AG10803 (cell line): ENCODE measurements at places on chromosomes 1 and 21.

DNA sequence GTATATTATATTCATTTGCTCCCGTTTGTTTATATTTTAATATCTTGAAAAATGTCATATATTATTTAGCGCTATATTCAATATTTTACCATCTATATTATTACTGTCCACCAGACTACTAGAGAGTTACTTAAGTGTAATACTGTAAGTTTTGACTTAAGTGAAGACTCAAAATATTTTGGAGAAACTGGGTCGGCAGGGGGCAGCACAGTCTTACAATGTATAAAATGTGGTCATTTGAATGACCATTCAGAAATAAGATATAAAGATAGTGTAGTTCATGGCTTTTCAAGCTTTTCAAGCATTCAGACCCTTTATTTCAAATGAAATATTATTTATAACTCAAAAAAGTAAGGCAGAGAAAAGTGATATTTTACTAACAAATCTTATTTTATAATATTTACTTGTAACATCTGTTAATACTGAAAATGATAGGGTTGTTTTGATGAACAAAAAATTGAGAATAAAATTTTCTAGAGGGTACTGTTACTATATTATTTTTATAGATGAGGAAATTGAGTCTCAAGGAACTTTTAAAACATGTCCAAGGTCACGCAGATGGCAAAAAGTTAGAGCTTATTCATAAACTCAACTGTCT lies 89.0 kb upstream of the SERTAD4 start:
- DNase-seq: peak; percentile 73

DNA sequence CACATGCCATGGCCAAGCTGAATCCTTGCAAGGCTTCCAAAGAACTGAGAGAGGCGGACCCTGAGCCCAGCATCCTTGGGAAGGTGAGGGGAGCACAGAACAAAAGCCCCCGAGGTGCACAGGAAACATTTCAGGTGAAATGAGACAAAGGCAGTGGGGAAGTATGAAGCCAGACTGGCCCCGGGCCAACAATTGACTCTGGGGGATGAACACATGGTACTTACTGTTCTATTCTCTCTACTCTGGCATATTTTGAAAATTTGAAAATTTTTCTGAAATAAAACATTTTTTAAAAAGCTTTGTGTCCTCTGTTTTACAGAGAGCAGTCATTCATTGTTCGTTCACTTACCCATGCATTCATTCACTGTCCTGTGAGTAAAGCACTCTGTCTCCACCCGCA lies 77.7 kb downstream of the GRIK3 start:
- no peak for DNase-seq

GRCh38 chr1:168086438-168086837 lies 50.3 kb downstream of the GPR161 start:
- DNase-seq: no peak

GRCh38 chr1:215023155-215023832 lies 59.2 kb upstream of the KCNK2 start:
- peak; percentile 82 for DNase-seq

GRCh38 chr21:46442938-46443337 lies 15.8 kb upstream of the DIP2A start:
- no peak for DNase-seq

- no peak for DNase-seq
Measured at GRCh38 chr1:54839824-54840223, 38.7 kb upstream of the TTC22 start.

DNA sequence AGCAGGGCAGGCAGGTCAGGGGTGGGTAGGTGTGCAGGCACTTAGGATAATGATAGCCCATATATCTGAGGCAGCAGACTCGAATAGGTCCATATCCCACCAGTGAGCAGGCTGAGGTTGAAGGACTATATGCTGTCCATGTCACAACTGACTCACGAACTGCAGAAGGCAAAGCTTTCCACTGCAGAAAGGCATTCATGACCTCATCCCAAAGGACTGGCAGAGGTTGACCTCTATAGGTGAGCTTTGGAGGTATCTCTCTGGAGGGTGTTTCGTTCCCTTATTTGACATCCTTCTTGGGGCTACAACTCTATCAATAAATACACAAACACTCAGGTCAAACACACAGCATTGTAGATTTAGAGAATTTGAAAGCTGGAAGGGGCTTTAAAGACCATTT lies 42.8 kb upstream of the MARK1 start:
- no peak for DNase-seq

DNA sequence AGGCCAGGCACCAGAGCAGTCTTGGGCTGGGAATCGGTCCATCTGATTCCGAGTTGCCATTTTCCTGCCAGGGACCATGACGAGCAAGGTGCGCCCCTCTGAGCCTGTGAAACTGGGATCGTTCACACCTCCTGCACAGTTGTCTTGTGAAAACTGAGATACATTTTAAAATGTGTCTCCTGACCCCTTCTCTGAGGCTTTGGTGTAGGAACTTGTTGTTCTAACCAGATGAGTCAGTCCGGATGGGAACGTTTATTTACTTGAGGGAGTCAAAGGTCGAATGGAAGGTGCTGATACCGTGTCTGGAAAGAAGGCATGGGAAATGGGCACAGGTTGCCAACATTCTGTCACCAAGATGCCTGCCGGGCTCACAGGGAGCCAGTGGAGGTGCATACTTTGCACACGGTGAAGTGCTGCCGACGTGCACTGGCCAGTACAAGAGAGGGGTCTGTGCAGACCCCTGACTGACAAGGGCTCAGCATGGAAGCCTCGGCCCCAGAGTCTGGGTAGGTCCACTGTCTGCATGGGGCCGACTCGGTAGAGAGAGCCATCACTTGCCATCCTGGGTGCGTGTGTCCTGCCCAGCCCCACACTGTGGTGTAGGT lies 7.4 kb upstream of the KCNN3 start:
- no peak for DNase-seq

DNA sequence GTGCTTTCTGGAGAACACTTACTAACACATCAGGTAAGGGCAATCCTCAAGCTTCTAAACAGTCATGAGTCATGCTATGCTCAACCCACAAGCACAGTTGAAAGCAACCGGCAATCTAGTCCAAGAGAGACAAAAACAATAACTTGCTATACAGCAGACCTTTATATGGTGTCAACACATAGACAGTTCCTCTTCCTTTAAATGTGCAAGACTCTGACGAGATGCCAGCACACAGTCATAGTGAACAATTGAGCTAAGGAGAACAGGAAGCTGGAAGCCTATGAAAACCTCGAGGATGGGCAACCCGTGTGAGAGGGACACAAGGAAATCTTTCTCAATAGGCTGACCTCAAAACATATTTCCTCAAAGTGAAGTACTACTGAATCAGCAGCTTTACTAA lies 5.3 kb downstream of the ADIPOR1 start:
- peak; percentile 73 for DNase-seq

GRCh38 chr1:61191433-61191720 lies 109.0 kb downstream of the NFIA start:
- DNase-seq: no peak

DNA sequence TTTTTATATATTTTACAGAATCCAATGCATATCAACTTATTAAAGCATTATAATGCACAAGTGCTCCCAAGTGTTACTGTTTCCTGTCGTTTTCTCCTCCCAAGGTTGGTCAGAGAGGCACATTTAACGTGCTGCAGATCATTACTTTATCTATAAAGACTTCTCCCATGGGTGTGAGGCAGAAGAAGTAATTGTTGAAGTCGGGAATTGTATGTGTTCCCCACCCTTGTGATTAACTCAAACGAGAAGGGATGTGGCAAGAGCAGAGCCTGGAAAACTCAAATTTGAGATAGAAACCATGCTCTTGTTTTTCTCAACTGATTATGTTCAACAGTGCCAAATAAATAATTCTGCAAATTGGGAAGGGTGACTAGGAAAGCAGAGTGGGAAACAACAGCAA lies 412.5 kb upstream of the ADAMTS5 start:
- DNase-seq: no peak

DNA sequence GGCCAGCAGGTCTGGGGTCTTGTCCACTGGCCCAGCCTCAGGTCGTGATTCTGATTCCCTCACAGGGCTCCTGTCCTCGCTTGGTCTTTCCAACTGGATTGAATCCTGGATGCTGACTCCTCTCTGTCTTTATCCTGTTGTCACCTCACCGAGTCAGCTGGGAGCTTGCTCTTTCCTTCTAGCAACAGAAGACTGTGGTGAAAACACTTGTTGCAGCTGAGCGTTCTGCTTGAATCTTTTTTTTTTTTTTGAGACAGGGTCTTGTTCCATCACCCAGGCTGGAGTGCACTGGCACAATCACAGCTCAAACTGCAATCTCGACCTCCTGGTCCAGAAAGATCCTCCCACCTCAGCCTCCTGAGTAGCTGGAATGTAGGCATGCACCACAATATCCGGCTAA lies 8.0 kb upstream of the WNT4 start:
- no peak for DNase-seq

DNA sequence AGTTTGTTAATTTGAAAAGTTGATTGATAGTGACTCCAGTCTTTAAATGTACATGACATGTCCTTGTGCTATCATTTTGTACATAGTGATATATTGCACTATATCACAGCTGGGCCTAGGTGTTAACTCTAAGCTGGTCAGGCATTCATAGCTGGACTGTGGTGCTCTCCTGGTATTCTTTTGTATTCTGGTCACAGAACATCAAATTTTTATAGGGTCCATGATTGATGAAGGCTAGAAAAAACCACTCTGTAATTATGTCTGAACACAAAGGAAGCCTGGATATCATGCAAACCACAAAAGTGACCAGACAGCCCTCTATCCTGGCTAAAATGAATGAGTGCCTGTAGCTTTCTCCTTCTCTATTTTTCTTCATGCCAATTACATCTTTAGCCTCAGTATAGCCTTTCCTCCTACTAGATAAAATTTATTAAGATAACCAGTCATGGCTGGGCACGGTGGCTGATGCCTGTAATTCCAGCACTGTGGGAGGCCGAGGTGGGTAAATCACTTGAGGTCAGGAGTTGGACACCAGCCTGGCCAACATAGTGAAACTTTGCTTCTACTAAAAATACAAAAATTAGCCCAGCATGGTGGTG lies 134.9 kb upstream of the B3GALT2 start:
- DNase-seq: peak; percentile 72

DNA sequence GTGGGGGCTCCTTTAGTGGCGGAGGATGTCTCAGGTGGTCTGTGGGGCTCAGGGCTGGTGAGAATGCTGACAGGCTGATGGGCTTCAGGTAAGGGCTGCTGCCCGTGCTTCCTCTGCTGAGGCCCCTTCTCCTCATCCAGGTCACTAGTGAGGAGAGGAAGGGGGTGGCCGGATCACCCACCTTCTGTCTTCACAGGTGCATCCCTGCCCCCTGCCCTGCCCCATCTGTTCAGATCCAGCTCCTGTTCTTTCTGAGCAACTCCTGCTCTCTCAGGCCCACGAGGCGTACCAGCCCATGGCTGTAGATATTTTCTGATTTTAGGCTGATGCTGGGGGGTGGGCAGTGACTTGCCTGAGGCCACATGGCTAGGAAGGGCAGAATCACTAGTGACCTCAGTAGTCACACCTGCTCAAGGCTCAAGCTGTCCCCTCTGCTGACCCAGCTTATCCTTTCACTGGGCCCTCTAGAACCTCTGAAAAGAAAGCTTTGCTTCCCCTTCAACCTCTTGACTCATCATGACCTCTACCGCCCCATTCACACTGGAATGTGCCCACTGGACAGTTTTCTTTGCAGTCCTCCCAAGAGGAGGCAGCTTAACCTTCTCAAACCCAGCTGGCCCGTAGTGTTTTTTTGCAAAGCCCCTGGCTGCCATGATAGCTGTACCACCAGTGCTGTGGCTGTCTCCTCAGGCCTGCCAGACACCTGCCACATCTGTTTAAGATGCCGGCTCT lies 14.8 kb downstream of the DCST2 start:
- no peak for DNase-seq

- DNase-seq: peak; percentile 14
Measured at GRCh38 chr1:170407138-170407537, 124.8 kb upstream of the GORAB start.

GRCh38 chr1:37481289-37482003 lies 7.1 kb downstream of the ZC3H12A start:
- DNase-seq: no peak

DNA sequence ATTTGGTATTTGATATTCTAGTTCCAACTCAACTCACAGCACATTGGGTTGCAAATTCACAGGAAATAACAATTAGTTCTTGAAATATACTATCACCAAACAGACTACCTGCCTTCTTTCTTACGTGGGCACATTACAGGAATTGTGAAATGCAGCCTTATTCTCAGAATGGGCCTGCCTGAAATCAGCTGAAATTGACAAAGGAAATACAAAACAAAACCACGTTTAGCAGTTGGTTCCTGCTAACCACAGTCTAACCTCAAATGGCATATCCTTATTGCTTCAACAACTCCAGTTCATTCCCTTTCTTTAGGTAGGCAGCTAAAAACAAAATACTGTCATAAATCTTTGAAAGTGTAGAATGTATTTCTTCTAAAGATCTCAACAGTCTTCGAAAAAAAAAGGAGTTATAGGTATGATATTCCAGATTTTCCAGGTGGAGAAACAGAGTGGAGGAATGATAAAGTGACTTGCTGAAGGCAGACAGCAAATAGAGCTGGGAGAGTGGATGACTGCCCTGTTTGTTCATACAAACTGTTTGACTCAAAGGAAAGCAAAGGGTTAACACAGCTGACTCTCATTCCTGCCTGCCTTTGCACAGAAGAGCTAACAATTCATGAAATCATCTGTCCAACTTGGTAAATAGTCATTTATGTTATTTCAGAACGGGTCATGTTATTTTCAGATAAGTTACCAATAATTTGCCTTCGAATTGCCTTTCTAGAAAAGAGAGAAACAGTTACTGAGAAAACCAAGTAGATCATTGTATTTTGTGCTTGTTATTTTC lies 1.6 kb upstream of the GREM2 start:
- DNase-seq: peak; percentile 43

GRCh38 chr1:31084782-31085569 lies 19.5 kb upstream of the PUM1 start:
- DNase-seq: no peak

GRCh38 chr1:43763497-43763973 lies 56.2 kb downstream of the ST3GAL3 start:
- DNase-seq: peak; percentile 89

GRCh38 chr21:32319012-32319411 lies 20.4 kb downstream of the MRAP start:
- DNase-seq: no peak

DNA sequence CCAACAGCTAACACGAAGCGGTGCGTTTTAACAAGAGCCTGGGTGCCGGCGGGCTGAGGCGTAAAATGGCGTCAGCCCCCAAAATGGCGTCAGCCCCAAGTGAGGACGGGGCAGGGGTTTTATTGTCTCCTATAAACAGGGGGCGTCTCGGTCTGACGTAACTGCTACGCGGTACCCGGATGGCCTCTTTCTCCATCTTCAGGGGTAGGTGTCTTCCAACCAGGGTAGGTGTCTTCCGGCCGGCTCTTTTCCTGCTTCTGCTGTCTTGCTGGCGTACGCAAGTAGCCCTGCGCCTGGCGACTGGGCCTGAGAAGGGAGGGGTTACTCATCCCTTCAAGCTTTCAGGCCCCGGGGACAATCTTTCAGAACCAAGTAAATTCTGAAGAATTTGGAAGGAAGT lies 45.3 kb downstream of the LGR6 start:
- DNase-seq: no peak

- peak; percentile 80 for DNase-seq
Measured at GRCh38 chr21:45865106-45865835, 116.3 kb upstream of the COL6A1 start.

DNA sequence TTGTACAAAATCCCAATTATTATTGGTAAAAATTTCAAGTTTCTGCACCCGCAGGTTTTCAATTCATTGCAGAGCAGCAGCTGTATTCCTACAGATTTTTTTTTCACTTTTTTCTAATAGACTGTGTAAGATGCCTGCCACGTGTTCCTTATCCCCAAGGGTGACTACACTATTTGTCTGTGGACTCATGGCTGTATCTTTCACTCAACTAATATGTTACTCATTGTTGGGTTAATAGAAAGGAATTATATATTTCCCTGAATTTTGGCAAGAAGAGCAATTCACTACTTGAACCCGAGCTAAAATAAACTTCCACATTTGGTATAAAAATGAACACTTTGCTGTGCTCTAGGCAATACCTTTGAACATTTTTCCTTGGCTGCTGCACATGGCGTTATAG lies 158.7 kb downstream of the NCAM2 start:
- peak; percentile 5 for DNase-seq
